Pancreas (tissue), 10 donors: ENCODE measurements at places on chromosomes 6 and 20. TPM values are rescaled to one million over a fixed set of nuclear protein-coding genes. Genes with fewer than 3 reads are reported as not detected.

The KIF25 gene
- total RNA-seq, result not detected

DNA sequence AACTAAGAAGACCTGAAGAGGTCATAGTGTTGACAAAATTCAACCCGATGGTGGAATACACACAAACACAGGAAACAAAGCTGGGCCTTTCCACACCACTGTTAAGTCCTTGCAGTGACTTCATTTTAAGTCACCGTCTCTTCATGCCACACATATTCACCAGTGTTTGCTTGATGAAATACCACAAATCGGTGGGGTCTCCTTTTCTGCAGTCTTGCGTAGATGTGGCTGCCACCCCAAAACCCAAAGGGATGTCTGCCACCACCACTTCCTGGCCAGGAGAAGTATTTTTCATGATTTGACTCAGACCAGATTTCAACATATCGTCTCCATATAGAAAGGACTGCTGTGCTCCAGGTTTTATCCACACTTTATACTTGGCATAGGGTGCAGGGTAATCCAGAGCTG is 11.0 kb upstream of the COL10A1 start:
- no peak overlapping the region for H3K27ac ChIP-seq
- no peaks in the 10 kb centered on the region for H3K4me1 ChIP-seq
- no peaks in the 10 kb centered on the region for H3K27me3 ChIP-seq
- H3K36me3 ChIP-seq, result no peaks in the 10 kb centered on the region
- no peak overlapping the region for H3K4me3 ChIP-seq

The MYMX gene
- total RNA-seq, result 3.5 TPM

GRCh38 chr6:120173250-120173649 is 823.7 kb upstream of the MAN1A1 start:
- no peaks in the 10 kb centered on the region for H3K27me3 ChIP-seq
- H3K4me3 ChIP-seq, result no peak overlapping the region
- H3K4me1 ChIP-seq, result no peaks in the 10 kb centered on the region
- no peaks in the 10 kb centered on the region for H3K36me3 ChIP-seq
- H3K27ac ChIP-seq, result no peak overlapping the region

The AP5S1 gene
- total RNA-seq, result 4.7 TPM

The TCF21 gene
- 0.08 TPM for total RNA-seq

The PHACTR3 gene
- 0.14 TPM for total RNA-seq

DNA sequence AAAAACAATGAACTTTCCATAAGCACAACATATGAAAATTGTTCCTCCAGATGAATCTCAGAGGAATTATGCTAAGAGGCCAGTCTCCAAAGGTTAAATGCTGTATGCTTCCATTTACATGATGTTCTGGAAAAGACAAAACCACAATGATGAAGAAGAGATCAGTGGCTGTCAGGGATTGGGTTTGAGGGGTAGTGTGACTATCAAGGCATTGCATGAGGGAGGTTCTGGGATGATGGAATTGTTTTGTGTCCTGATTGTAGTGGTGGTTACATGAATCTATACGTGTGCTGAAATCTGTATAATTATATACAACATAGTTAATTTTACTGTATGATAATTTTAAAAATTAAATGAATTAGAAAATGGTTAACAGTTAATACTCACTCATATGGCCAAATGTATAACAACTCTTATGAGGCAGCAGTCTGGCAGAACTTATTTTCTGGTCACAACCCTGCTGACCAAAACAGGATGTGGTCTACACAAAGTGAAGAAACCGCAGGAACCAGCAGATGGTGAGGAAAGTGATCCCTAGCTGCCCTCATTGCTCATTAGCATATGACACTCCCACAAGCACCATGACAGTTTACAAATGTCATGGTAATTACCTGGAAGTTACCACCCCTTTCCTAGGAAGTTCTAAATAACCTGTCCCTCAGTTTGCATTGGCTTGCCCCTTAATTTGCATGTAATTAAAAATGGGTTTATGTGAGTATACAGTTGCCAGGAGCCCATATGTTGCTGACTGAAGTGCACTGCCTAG is 31.9 kb downstream of the NSFL1C start:
- H3K27me3 ChIP-seq, result no peaks in the 10 kb centered on the region
- no peaks in the 10 kb centered on the region for H3K4me1 ChIP-seq
- no peak overlapping the region for H3K27ac ChIP-seq
- no peaks in the 10 kb centered on the region for H3K36me3 ChIP-seq
- DNase-seq, result no peak

The SAPCD1 gene
- total RNA-seq, result 0.64 TPM

- no peak overlapping the region for H3K27ac ChIP-seq
- H3K4me1 ChIP-seq, result no peaks in the 10 kb centered on the region
- no peaks in the 10 kb centered on the region for H3K36me3 ChIP-seq
- no peak for DNase-seq
These were observed 157.3 kb downstream of the THBS2 start for GRCh38 chr6:169096388-169096787.

- H3K36me3 ChIP-seq, result no peaks in the 10 kb centered on the region
- H3K4me3 ChIP-seq, result no peak overlapping the region
- no peak overlapping the region for H3K27ac ChIP-seq
- no peaks in the 10 kb centered on the region for H3K27me3 ChIP-seq
These were observed 11.4 kb downstream of the SYNJ2 start for GRCh38 chr6:157993076-157993475.

- H3K4me3 ChIP-seq, result no peak overlapping the region
- H3K27me3 ChIP-seq, result no peaks in the 10 kb centered on the region
- H3K27ac ChIP-seq, result no peak overlapping the region
- no peaks in the 10 kb centered on the region for H3K4me1 ChIP-seq
- DNase-seq, result no peak
These were observed 112.1 kb upstream of the THBS2 start for GRCh38 chr6:169365567-169366257.

DNA sequence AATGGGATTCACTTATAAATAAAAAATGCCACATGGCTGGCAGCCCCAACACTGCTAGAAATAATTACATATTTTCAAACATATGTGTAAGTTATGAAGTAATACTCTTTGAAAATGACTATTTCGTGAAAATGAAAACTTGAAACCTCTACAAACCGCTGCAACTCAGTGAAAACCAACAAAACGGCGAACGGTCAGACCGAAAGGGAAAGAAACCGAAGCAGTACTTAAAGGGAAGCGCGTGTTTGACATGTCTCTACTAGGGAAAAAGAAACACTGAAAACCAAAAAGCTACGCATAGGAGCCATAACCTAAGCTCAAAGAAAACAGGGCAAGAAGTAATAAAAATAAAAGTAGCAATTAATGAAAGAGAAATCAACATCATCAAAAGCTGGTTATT is 121.0 kb upstream of the GGTLC1 start:
- no peak overlapping the region for H3K4me3 ChIP-seq
- no peaks in the 10 kb centered on the region for H3K27me3 ChIP-seq
- H3K36me3 ChIP-seq, result no peaks in the 10 kb centered on the region
- DNase-seq, result no peak

GRCh38 chr6:125924697-125925358 is 31.7 kb upstream of the HINT3 start:
- no peaks in the 10 kb centered on the region for H3K27me3 ChIP-seq
- H3K4me3 ChIP-seq, result peak overlapping the region; percentile 3
- no peak for DNase-seq

- no peaks in the 10 kb centered on the region for H3K27me3 ChIP-seq
- no peak overlapping the region for H3K27ac ChIP-seq
- no peak overlapping the region for H3K4me3 ChIP-seq
- no peak for DNase-seq
- no peaks in the 10 kb centered on the region for H3K36me3 ChIP-seq
These were observed 290.2 kb downstream of the BTBD3 start for GRCh38 chr20:12207875-12208274.

The LIME1 gene
- total RNA-seq, result 3.8 TPM

The TNXB gene
- 7.2 TPM for total RNA-seq

The BMP2 gene
- 6.2 TPM for total RNA-seq

- no peaks in the 10 kb centered on the region for H3K36me3 ChIP-seq
- H3K27ac ChIP-seq, result no peak overlapping the region
- DNase-seq, result peak; percentile 51
- H3K4me1 ChIP-seq, result peaks cover 16% of the 10 kb centered on the region
- no peak overlapping the region for H3K4me3 ChIP-seq
These were observed 2.5 kb upstream of the FKBP5 start for GRCh38 chr6:35691027-35691824.

The PTPRT gene
- 1.5 TPM for total RNA-seq

The ITPR3 gene
- total RNA-seq, result 13.5 TPM

- no peak for DNase-seq
- H3K36me3 ChIP-seq, result peaks cover 3% of the 10 kb centered on the region
- H3K4me3 ChIP-seq, result no peak overlapping the region
- no peak overlapping the region for H3K27ac ChIP-seq
- peaks cover 26% of the 10 kb centered on the region for H3K4me1 ChIP-seq
These were observed 52.7 kb downstream of the GNAS start for GRCh38 chr20:58905236-58905635.
